Osteocyte (in vitro differentiated cells): ENCODE measurements at places on chromosomes 2 and 18. TPM values are rescaled to one million over a fixed set of nuclear protein-coding genes. Genes with fewer than 3 reads are reported as not detected.
A peak's percentile ranks its signal among the peaks of the same experiment; 100 is the strongest.

Gene CLHC1
- total RNA-seq: 21.6 and 23.5 TPM in 2 replicates

Gene HPCAL1
- 56.8 and 57.8 TPM in 2 replicates for total RNA-seq

Gene MOCOS
- 5.2 and 5.5 TPM in 2 replicates for total RNA-seq

Gene PPP1R1C
- 1.5 and 1.6 TPM in 2 replicates for total RNA-seq

DNA sequence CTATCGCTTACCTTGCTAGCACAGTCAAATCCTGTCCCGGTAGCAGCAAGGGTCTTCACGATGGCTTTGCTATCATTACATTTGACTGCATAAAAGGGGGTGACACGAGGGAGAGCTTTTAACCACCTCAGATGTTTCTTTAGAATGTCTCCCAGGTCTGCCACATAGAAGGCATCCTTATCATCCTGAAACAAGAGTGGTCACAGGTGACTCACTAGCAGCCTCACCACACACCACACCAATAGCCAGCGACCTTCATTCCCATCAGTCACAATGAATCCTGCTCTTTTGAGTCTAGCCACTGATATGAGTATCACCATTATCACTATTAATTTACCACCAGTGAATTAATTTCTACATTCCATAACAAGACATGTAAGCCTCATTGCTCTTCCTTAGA, 3.7 kb downstream of the ODC1 start:
- no peak overlapping the region for H3K27ac ChIP-seq
- no peak overlapping the region for H3K4me3 ChIP-seq
- no peak for DNase-seq
- peaks cover 16% of the 10 kb centered on the region for H3K4me1 ChIP-seq

DNA sequence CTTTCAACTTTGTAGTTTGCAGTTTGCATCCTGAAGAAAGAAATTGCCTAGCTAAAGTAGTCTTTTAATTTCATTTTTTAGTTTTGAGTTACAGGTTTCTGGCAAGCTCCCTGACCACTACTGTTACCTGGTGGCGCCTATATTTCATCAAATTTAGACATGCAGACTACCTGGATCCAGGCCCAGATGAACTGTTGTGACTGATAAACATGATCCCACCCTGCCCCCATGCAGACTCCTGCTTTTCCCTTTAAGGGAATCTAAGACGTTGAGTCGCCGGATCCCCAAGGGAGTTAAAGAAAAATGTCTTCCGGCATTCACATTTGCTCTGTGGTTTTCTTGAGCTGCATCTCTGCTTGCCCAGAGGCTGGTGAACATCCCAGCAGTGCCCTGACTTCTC, 22.2 kb downstream of the METAP1D start:
- H3K27me3 ChIP-seq: no peaks in the 10 kb centered on the region
- H3K27ac ChIP-seq: peak overlapping the region; percentile 89
- H3K4me3 ChIP-seq: peak overlapping the region; percentile 56

GRCh38 chr2:11938196-11938595, 191.8 kb downstream of the LPIN1 start:
- no peaks in the 10 kb centered on the region for H3K27me3 ChIP-seq
- H3K4me3 ChIP-seq: no peak overlapping the region
- DNase-seq: no peak
- no peak overlapping the region for H3K27ac ChIP-seq
- peaks cover 2% of the 10 kb centered on the region for H3K36me3 ChIP-seq

DNA sequence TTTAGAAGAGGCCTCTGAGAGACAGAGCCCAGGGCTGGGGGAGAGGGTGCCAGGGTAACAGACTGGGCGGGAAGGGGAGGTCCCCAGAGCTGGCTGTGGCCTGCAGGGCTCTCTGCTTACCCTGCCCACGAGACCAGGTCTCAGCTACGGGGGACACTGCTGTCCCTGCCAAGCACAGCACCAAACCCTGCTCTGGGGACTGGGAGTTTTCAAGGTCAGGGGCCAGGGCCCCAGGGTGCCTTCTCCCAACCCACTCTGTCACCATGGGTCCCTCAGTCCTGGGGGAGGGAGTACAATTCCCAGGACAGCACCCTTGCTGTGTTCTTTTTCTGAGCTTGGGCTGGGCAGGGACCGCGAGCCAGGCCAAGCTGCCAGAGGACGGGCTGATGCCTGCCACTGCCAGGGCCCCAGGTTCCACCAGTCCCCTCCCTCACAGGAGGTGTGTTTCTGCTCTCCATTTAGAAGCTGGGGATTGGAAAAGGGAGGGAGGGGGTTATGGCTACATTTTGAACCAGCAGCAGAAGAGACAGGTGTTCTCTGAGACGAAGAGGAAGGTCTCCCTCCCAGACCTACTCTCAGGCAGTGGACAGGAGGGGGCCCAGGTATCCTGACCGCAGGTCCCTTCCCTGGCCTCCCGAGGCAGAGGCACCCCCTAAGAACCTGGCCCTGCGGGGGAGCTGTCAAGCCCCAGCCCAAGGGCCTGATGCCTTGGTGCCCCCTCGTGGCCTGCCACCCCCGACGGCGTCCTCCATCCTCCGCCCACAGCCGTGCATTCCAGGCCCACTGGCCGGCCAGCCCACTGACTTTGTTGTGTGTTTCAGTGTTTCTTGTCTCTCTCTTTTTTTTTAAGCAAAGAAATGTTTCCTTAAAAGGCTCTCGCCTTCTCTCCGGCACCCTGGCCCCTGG, 80.4 kb downstream of the TNS1 start:
- no peaks in the 10 kb centered on the region for H3K36me3 ChIP-seq
- H3K4me1 ChIP-seq: peaks cover 71% of the 10 kb centered on the region
- DNase-seq: no peak
- H3K4me3 ChIP-seq: no peak overlapping the region
- H3K27me3 ChIP-seq: no peaks in the 10 kb centered on the region
- H3K27ac ChIP-seq: peak overlapping the region; percentile 84

DNA sequence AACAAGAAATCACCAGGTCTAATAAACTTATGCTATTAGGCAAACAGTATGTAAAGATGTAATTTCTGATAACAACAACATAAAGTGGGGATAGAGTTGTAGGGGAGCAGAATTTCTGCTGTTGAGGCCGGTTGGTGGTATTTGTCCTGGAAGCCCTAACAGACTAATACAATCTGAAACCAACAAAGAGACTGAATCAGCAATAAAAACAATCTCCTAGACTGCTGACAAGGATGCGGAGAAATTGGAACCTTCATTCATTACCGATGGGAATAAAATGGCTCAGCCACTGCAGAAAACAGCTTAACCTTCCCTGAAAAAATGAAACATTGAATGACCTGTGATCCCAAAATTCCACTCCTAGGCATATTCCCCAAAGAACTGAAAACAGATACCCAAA, 88.7 kb downstream of the GYPC start:
- DNase-seq: no peak
- no peak overlapping the region for H3K4me3 ChIP-seq
- no peaks in the 10 kb centered on the region for H3K4me1 ChIP-seq
- peaks cover 10% of the 10 kb centered on the region for H3K27me3 ChIP-seq

DNA sequence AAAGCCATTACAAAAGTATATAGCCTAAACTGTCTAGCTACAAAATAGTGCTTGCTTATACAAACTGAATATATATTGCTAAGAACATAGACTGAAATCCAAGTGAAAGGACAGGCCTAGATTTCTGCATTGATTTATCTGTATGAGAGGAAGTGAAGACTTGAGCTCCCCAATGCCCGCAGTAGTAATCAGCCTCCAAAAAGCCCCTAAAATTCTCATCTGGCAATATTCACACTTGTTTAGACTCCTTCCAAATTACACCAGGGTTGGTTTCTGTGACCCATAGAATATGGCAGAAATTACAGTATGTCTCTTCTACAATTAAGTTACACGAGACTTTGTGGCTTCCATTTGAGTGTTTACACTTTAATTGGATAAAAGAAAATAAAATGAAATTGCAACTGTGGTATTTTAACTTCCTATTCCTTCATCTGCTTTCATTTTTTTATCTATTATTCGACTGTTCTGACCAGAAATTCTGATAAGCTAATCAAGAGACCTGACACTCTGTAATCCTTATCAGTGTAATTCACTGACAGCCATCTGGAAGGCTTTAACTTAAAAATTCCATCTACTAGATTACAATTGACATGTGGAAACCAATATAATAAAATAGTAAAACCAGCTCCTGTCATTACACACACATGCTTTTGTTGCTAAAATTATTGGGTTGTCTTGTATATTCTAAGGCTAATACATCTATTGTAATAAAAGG, 21.1 kb downstream of the ABCB11 start:
- no peak for DNase-seq
- peaks cover 2% of the 10 kb centered on the region for H3K4me1 ChIP-seq
- no peak overlapping the region for H3K4me3 ChIP-seq
- H3K27me3 ChIP-seq: no peaks in the 10 kb centered on the region

GRCh38 chr2:240593703-240594451, 7.3 kb downstream of the CAPN10 start:
- no peak overlapping the region for H3K4me3 ChIP-seq
- no peaks in the 10 kb centered on the region for H3K27me3 ChIP-seq
- H3K4me1 ChIP-seq: peaks cover 2% of the 10 kb centered on the region
- H3K27ac ChIP-seq: no peak overlapping the region
- no peak for DNase-seq

DNA sequence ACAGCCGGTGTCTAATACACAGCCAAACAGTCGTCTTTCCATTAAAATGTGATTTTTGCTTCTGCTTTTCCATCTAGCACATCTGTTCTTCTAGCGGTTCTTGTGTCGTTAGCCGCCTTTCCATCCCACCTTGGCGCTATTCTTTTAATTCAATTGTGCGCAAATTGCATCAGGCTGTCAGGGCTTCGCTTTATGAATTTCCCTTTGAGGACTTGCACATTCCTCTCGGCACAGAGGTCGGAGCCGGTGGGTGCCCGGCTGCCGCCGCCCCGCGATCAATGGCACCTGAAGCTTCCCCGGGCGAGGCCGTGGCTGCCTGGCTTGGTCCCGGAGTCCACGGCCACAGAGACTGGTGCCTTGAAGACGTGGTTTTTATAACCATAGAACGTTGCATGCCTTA, 33.9 kb upstream of the TSPYL6 start:
- no peaks in the 10 kb centered on the region for H3K36me3 ChIP-seq
- peaks cover 12% of the 10 kb centered on the region for H3K27me3 ChIP-seq
- DNase-seq: no peak
- no peak overlapping the region for H3K27ac ChIP-seq
- H3K4me1 ChIP-seq: no peaks in the 10 kb centered on the region
- H3K4me3 ChIP-seq: no peak overlapping the region

DNA sequence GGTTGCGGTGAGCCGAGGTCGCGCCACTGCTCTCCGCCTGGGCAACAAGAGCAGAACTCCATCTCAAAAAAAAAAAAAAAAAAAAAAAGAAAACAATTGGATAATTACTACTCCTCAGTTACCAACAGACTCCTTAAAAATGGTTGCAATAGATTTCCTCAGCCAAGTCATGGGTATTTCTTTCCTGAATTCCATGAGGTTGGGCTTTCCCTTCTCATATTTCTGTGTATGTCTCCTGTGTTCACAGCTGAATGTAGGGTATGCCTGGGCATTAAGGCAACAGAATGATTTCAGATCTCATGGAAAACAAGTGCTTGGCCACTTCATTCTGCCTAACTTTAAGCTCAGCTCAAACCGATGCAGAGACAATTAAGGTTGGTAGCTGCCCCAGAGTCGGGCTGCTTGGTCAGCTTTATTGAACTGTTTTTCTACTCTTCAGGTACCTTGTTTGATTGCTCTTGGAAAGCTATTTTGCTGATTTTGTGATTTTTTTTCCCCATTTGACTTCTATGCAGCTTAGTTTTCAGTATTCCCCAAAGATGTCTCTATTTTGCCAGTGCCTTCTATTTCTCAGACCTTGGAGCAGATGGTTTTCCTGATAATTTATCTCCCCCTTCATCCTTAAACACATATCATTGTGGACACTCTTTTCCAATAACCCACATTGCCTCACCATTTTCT, 24.8 kb downstream of the KIF5C start:
- peak overlapping the region; percentile 66 for H3K27ac ChIP-seq
- no peaks in the 10 kb centered on the region for H3K27me3 ChIP-seq
- DNase-seq: no peak
- H3K4me3 ChIP-seq: no peak overlapping the region
- no peaks in the 10 kb centered on the region for H3K36me3 ChIP-seq
